ENCODE measurements at places on chromosomes 1 and 21.
A peak's percentile ranks its signal among the peaks of the same experiment; 100 is the strongest.

GRCh38 chr1:204042516-204042915, 30.4 kb upstream of the SOX13 start:
- DNase-seq = no peak

- DNase-seq = peak; percentile 68
These were observed 34.6 kb upstream of the SLC45A1 start for GRCh38 chr1:8283058-8283884.

- no peak for DNase-seq
These were observed 139.6 kb downstream of the AKT3 start for GRCh38 chr1:243710467-243710866.

- no peak for DNase-seq
These were observed 193.4 kb downstream of the PRDM2 start for GRCh38 chr1:13893409-13893821.

Data from activated CD4-positive, alpha-beta T cell treated with anti-CD3 and anti-CD28 coated beads, Interleukin-10, Interleukin-2, amounts not matched to agents 100 ng/mL and 50 ng/mL, durations not matched to agents 16 hours and 8 hours (primary cell).